ENCODE measurements at places on chromosomes 13 and 19.
A peak's percentile ranks its signal among the peaks of the same experiment; 100 is the strongest.

GRCh38 chr13:94065741-94066140, 413.7 kb downstream of the DCT start:
- no peak for DNase-seq

DNA sequence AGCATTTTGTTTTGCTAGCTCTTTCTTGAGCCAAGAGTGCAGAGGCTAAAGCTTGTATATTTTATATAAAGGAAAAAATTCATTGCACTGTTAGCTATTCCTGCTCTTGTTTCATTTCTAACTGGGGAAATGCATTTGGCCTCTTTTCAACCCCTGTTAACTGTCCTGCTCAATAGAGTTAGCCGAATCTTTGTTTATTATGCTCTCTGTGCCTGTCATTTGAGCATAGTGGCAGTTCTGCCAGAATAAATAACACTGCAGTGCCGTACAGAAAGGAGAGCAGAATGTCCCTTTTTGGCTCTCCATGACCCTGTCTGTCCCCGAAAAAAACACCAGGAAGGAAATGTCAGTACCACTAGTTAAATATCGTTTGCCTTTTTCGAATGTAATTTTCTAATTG, 350.8 kb downstream of the MYO16 start:
- DNase-seq: no peak

GRCh38 chr19:45154064-45154827, 6.5 kb downstream of the NKPD1 start:
- DNase-seq: no peak

GRCh38 chr13:28467034-28467433, 27.9 kb downstream of the FLT1 start:
- no peak for DNase-seq

DNA sequence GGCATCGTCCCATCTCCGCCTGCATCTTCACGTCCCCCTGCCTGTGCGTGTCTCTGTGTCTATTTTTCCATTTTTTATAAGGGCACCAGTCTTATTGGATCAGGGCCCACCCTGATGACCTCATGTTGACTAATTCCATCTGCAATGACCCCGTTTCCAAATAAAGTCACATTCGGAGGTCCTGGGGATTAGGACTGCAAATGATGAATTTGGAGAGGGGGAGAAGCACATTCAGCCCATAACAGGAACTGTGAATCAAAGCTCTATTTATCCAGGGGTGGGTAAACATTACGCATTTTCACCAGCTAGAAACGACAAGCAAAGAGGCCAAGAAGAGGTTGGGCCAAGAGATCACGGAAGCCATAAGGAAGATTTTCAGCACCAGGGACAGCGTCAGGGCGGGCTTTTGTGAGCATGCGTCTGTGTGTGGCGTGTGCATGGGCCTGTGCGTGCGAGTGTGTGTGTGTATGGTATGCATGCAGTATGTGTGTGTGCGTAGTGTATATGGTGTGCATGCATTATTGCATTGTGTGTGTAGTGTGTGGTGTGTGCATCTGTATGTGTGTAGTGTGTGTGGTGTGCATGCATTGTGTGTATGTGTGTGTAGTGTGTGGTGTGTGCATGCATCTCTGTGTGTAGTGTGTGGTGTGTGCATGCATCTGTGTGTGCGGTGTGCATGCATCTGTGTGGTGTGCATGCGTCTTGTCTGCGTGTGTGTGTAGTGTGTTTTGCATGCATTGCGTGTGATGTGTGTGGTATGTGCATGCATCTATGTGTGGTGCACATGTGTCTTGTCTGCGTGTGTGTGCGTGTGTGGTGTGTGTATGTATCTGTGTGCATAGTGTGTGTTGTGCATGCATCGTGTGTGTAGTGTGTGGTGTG, 19.6 kb downstream of the CELF5 start:
- DNase-seq: peak; percentile 63

DNA sequence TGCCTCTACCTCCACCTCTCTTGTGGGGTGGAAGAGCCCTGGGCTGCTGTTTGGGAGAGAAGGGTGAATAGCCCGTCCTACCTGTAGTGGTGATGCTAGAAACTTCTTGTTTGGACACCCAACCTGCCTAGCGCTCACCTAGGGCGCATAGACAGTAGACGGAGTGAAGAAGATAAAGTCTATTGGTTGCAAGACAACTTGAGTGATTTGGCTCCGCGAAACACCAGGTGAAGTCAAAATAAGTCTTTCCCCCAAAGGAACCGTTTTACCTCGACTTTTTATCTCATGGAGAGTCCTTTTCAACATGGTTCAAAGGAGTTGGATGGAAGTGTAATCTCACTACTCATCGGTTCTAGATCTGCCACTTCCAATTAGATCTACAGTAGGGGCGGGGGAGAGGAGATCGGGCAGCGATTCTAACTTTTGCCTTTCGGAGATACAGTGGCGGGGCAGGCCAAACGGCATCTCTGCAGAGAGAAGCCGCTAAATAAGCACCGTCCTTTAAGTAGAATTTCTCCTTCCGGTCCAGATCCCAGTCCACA, 694 bp upstream of the ZIC5 start:
- DNase-seq: no peak

DNA sequence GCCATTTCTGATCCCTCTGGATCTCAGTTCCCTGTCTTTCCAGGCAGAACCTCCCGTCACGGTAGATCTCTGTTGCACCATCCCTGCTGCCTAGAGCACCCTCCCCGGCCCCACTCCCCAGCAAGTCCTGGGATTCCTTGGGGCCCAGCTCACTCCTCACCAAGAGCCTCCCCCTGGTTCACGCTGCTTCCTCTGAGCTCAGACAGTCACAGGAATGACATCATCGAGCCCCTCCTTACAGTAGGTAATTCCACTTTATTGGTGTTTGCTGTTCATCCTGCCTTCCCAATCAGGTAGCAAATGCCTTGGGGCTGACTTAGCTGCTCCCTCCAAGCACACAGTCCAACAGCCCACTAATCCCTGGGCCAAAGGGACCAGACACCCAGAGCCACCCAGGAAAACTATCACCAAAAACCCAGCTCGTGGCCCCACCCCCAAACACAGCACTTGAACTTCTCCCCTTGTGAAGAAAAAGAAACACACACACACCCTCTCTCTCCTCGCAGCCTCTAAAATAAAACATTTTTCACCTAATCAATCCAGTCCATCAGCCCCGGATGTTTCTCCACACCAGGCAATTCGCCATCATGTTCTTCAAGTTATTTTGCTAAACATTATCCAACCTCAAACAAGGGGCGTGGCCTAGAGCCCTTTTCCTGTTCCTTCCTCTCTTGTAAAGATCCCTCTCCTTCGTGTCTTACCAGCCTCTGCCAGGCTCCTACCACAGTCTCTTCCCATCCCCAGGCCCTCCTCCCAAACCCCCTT, 2.5 kb downstream of the NAPA start:
- no peak for DNase-seq

DNA sequence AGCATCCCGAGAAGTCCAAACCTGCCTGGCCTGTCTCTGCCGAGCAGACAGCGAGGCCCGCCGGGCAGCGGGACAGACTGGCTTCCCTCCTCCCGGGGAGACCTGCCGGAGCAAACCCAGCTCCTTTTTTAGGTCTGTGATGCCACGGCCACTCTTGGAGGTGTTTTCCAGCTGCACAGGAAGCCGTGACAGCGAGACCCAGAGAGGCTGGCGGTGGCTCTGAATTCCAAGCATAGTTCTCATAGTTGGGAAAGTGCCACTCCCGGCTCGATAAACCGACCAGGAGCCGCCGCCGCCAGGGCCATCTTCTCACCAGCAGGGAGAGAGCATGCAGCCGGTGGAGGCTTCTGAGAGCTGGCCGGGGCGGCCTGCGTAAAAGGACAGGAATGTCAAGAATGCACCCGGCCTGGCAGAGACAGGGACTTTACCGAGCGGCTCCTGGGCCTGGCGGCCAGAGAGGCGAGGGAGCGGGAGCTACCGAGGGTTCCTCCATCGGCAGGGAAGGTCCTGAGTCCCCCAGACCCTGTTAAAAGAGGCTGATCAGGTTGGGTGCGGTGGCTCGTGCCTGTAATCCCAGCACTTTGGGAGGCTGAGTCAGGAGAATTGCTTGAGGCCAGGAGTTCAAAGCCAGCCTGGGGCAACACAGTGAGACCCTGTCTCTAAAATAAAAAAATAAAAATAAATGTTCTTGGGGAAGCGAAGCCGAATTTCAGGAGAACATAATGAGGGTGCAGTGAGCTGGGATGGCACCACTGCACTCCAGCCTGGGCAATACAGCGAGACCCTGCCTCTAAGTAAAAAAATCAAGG, 64.9 kb downstream of the GADD45B start:
- DNase-seq: no peak

Measured in stimulated activated CD4-positive, alpha-beta T cell treated with anti-CD3 and anti-CD28 coated beads, Interleukin-2, amount 100 ng/mL, for 24 hours (primary cell).